Activated naive CD4-positive, alpha-beta T cell (primary cell): ENCODE measurements at places on chromosomes 2 and 18.

DNA sequence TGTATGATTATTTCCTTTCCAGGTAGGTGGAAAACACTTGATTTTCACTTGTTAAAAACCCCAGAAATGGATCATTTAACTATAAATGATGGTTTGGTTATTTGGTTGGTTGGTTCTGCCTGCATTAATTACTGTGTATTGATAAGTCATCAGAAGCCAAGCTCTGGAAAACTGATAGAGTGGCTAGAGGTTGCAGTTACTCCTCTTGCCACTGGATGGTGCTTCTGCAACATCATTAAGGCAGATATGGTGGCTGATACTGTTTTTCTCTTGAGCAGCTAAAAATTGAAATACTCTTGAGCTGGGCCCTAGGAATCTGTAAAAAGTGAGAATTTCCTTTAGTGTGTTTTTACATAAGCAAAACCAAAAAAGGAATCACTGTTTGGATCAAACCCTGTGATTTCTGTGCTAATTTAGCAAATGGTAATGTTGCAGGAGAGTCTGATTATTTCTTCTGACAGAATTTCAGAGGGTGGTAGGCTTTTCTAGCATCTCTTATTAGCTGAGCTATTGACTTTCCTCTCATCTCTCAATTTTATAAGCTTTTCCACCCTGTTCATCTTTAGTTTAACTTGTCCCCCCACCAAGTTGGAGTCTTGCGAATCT, 54.3 kb downstream of the RAB10 start:
- no peak for DNase-seq

DNA sequence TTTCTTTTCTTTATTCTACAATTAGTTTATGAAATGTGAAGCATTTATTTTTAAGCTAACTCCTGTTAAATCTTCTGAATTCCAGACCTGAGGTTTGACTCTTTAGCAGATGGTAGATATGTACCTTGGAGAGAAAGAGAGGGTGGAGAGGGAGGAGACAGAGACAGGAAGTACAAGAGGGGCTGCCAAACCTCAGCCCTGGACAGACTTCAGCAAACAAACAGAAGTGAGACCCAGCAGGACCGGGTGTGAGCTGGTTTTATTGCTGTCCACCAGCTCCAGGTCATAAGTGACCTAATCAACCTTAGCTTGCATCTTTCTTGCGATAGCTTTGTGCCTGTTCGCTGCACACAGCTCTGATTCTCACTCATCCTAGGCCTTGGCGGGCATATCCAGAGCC, 168.6 kb downstream of the CNTNAP5 start:
- DNase-seq, result no peak

DNA sequence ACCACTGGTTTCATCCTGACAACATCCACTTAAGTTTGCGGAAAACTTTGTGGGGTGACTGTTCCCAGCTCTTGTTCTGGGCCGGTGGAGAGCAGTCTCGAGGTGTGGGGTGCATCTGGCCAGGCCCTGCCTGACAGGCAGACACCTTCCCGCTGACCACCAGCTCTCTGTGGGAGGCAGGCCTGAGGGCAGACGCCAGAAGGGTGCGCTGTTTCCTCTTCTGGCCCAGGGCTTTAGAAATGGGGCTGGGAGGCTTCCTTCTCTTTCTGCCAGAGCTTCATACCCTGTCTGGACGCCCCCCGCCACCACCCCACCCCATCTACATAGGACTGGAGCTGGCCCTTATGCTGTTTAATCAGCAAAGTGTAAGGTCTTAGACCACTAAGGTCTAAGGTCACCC, 263.8 kb downstream of the LOXHD1 start:
- DNase-seq, result no peak

DNA sequence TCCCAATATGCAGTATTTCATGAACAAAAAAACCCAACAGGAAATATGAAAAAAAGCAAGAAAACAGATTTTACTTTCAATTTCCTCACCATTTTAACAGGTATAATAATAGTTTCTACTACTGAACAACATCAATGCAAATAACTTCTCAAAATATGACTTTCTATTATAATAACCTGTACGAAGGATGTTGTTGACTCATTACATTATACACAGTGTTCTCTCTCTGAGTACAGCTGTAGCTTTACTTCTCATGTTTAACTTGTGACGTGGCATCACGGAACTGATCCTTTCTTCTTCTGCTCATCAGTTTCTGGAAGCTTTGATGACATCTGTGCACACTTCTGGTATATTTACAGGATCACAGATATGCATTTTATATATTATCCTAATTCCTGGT, 40.0 kb downstream of the FAM228A start:
- no peak for DNase-seq
